ENCODE measurements at places on chromosomes 16 and 17.
A peak's percentile ranks its signal among the peaks of the same experiment; 100 is the strongest.

DNA sequence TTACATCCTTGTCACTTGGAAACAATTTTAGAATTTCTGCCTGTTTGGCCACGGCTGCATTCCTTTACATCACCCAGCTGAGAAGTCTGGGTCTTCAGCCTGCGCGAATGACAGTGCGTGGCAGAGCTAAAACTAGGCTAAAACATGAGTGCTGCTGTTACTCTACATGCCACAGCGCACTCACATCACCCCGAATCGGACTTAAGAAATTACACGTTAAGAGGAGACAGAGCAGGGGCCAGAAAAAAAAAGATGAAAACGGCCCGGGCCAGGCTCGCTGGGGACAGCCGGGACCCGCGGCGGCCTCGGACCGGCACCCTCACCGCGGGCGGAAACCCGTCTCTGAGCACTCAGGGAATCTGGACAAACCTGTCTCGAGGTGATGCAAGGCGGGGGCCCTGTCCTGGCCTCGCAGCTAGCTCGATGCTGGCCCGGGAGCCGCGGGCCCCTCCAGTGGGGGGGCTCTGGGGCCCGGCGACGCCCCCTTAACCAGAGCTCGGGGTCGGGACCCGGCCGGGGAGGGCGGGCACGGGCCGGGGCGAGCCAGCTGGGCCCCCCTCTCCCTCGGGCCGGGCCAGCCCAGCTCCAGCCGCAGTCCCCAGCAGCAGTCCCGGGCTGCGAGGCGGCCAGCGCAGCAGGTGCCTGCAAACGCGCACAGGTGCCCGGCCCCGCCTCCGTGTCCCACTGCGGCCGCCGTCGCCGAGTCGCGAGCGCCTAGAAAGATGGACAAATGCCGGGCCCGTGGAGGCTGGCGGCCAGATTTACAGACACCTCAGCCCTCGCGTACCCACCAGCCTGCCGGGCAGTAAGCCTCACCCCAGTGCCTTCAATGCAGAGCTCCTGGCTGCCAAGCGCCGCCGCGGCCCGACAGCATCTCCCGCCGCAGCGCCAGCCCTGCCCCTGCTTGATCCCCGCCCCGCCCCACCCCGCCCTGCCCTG is at the start of gene AKTIP:
Gene AKTIP (minus strand): TSS at position 879 of the 939 bp plus-strand sequence. CDS start 2,950 bp downstream, outside the sequence.
- peak within 1 kb of the TSS; percentile 97 for H3K4me3 ChIP-seq
- peaks cover 4% of the 10 kb centered on the region for H3K36me3 ChIP-seq
- peak; percentile 25 for DNase-seq
- H3K27ac ChIP-seq = peak within 1 kb of the TSS; percentile 99
- H3K27me3 ChIP-seq = no peaks in the 10 kb centered on the region

GRCh38 chr17:4973256-4974114 is 5.9 kb upstream of the SPAG7 start:
- H3K27ac ChIP-seq = no peak overlapping the region
- H3K27me3 ChIP-seq = no peaks in the 10 kb centered on the region
- H3K4me3 ChIP-seq = no peak overlapping the region
- peaks cover 82% of the 10 kb centered on the region for H3K36me3 ChIP-seq
- DNase-seq = no peak

GRCh38 chr17:17071531-17072360 is 29.5 kb downstream of the MPRIP start:
- DNase-seq = no peak
- H3K27ac ChIP-seq = peak overlapping the region; percentile 32
- H3K4me1 ChIP-seq = no peaks in the 10 kb centered on the region
- peaks cover 35% of the 10 kb centered on the region for H3K36me3 ChIP-seq
- H3K27me3 ChIP-seq = no peaks in the 10 kb centered on the region

DNA sequence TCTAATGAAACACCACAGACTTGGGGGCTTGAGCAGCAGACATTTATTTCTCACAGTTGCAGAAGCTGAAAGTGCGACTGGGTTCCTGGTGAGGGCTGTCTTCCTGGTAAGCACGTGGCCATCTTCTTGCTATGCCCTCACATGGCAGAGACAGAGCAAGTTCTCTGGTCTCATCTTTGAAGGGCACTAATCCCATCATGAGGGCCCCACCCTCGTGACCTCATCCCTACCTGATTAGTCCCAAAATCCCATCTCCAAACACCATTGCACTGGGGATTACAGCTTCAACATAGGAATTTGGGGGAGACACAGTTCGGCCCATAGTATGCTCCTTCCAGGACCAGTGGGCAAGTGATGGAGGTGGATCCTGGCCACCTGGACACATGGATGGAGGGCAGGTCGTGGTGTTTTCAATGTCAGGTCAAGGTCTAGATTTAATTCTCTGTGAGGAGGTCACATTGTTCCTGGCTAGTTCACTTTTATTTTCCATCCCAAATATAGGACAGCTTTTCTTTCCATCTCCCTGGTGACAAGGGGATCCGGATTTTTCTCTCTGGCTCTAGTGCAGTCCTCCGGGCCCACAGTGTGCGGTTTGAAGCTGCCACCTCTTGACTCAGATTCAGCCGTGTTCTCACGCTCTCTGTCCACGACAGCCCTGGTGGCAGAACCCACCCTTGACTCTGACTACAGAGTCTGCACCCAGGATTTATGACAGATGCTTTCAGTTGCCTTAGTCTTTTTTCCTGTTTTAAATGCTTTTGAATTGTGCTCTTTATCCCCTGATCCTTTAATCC is 160.5 kb upstream of the NOL11 start:
- H3K27me3 ChIP-seq = no peaks in the 10 kb centered on the region
- H3K36me3 ChIP-seq = no peaks in the 10 kb centered on the region
- no peak overlapping the region for H3K4me3 ChIP-seq
- DNase-seq = no peak

GRCh38 chr17:76370261-76370993 is 14.0 kb upstream of the SPHK1 start:
- H3K4me1 ChIP-seq = peaks cover 16% of the 10 kb centered on the region
- no peaks in the 10 kb centered on the region for H3K27me3 ChIP-seq
- no peak overlapping the region for H3K4me3 ChIP-seq
- H3K27ac ChIP-seq = no peak overlapping the region
- no peak for DNase-seq
- H3K36me3 ChIP-seq = no peaks in the 10 kb centered on the region

DNA sequence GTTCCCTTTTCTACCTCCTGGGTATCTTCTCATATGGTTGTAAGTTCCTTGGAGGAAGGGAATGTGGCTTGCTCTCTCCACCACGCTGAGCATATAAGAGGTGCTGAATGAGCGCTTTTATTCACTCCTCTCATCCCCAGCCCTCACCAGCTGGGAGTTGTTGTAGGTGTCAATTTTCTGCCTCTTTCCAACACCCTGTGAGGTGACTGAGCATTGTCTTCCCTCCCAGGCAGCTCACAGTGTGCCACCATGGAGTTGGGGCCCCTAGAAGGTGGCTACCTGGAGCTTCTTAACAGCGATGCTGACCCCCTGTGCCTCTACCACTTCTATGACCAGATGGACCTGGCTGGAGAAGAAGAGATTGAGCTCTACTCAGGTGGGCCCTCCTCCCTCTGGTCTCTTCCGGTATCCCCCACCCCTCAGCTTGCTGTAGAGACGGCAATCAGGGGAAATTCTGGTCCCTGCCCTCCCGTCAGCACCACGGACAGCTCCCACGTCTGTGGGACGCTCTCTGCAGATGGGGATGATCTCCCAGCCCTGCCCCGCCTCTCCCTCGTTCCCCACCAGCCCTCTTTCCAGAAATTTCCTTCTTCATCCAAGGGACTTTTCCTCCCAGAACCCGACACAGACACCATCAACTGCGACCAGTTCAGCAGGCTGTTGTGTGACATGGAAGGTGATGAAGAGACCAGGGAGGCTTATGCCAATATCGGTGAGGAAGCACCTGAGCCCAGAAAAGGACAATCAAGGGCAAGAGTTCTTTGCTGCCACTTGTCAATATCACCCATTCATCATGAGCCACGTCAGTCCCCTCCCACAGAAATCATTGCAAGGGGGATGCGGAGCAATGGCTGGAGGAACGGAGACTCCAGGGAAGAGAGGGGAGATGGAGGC is 18.3 kb downstream of the CIITA start:
- H3K27ac ChIP-seq = no peak overlapping the region
- H3K36me3 ChIP-seq = no peaks in the 10 kb centered on the region
- H3K4me1 ChIP-seq = no peaks in the 10 kb centered on the region
- H3K4me3 ChIP-seq = no peak overlapping the region
- H3K27me3 ChIP-seq = no peaks in the 10 kb centered on the region

DNA sequence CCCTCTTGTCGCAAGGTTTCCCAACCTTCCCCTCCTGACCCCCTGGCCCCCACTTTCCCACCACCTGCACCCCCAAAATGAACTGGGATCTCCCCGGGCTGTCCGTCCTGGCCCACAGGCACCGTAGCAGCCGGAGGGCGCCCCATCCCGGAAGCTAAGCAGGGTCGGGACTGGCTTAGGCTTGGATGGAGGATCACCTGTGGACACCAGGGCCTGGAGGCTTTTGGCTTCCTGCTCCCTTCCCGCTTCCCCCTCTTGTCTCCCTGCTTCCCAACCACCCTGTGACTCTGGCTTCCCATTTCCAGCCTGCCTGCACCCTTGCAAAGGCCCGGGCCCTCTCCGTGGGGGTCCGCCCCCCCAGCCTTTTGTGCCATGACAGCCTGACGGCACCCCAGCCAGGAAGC is 2291.3 kb downstream of the TP53TG3F start:
- H3K27me3 ChIP-seq = no peaks in the 10 kb centered on the region
- DNase-seq = no peak
- H3K4me1 ChIP-seq = no peaks in the 10 kb centered on the region
- H3K4me3 ChIP-seq = no peak overlapping the region
- no peaks in the 10 kb centered on the region for H3K36me3 ChIP-seq
- no peak overlapping the region for H3K27ac ChIP-seq

DNA sequence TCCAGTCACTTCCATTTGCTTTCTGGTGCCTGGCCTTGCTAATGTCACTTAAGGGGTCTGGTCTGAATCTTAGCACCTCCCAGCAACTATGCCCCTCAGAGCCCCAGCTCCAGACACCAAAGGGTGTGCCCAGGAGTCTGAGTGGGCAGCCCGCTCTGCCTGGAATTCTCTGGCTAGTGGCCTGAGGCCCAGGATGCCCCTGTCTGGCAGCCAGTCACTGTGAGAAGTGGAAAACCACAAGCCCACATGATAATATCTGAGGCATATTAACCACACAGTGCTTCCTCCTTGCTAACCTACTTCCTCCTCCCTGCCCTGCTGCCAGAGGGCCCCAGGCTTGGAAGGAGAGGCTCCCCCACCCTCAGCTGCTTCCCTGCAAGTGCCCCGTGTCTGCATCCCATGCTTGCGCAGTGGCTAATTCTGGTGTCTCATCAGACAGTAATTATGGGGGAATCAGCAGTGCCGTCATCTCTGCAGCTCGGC is 14.0 kb downstream of the SRCIN1 start:
- peaks cover 36% of the 10 kb centered on the region for H3K4me1 ChIP-seq
- no peak overlapping the region for H3K4me3 ChIP-seq
- no peaks in the 10 kb centered on the region for H3K36me3 ChIP-seq
- DNase-seq = peak; percentile 88
- no peaks in the 10 kb centered on the region for H3K27me3 ChIP-seq

GRCh38 chr17:43660816-43661493 is 767 bp downstream of the MEOX1 start:
- H3K4me1 ChIP-seq = no peaks in the 10 kb centered on the region
- H3K4me3 ChIP-seq = no peak overlapping the region
- no peak overlapping the region for H3K27ac ChIP-seq
- DNase-seq = no peak

GRCh38 chr17:1661045-1661444 is 11.4 kb upstream of the RILP start:
- no peak overlapping the region for H3K4me3 ChIP-seq

DNA sequence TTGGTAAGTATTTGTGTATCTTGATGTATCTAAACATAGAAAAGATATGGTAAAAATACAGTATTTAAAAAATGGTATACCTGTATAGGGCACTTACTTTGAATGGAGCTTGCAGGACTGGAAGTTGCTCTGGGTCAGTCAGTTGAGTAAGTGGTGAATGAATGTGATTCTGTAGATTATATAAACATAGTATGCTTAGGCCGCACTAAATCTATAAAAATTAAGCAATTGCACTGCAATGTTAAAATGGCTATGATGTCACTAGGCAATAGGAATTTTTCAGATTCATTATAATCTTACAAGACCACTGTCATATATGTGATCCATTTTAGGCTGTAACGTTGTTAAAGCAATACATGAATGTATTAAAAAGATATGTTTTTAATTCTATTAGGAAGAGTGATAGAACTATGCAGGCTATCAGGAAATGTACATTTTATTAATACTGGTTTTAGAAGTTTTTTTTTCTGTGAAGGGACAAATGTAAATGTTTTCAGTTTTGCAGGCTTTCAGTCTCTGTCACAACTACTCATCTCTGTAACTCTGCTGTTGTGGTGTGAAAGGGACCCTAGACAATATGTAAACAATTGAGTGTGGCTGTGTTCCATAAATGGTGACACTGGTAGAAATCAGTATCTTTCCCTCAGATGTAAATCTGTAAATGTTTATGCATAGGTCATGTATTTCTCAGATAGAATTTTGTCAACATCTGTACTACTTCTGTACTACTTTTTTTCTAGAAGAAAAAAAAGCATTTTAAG is 10.5 kb downstream of the CBFB start:
- no peak for DNase-seq
- peaks cover 86% of the 10 kb centered on the region for H3K36me3 ChIP-seq
- H3K4me3 ChIP-seq = no peak overlapping the region
- no peak overlapping the region for H3K27ac ChIP-seq
- peaks cover 10% of the 10 kb centered on the region for H3K4me1 ChIP-seq

- peaks cover 34% of the 10 kb centered on the region for H3K36me3 ChIP-seq
- H3K27ac ChIP-seq = no peak overlapping the region
- H3K27me3 ChIP-seq = no peaks in the 10 kb centered on the region
- H3K4me3 ChIP-seq = no peak overlapping the region
- peaks cover 10% of the 10 kb centered on the region for H3K4me1 ChIP-seq
These were observed 15.2 kb downstream of the CHRNB1 start for GRCh38 chr17:7459961-7460545.

- DNase-seq = no peak
- H3K4me3 ChIP-seq = no peak overlapping the region
- no peak overlapping the region for H3K27ac ChIP-seq
- H3K36me3 ChIP-seq = peaks cover 26% of the 10 kb centered on the region
- H3K4me1 ChIP-seq = no peaks in the 10 kb centered on the region
- H3K27me3 ChIP-seq = no peaks in the 10 kb centered on the region
These were observed 59.4 kb downstream of the USP32 start for GRCh38 chr17:60332574-60332973.

DNA sequence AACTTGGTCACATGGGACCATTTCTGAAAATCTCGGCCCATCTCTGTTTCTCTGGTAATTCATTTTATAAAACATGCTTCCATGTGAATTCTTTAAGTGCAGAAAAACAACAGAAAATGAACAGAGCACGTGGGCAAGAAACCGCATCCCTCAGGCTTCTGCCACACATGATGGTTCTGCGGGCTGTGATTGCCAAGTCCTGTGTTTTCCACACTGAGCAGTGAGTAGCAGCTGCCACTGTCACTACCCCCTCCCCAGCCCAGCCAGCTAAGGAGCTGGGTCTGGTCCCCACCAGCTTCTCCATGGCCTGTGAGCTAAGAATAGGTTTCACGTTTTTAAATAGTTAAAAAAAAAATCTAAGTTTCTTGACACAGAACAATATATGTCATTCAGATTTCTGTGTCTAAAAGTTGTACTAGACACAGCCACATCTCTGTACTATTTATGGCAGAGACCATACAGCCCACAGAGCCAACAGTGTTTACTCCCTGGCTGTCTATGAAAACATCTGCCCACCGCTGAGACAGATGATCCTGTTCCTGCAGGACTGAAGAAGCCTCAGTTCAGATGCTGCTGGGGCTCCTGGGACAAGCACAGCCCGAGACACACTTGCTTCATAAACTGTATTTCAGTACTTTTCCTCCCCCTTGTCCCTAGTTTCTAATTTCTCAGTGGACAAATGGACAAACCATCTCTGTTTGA is 41.5 kb downstream of the USP22 start:
- H3K4me1 ChIP-seq = no peaks in the 10 kb centered on the region
- peaks cover 70% of the 10 kb centered on the region for H3K36me3 ChIP-seq
- H3K27ac ChIP-seq = no peak overlapping the region

GRCh38 chr17:67369676-67370075 is 3.3 kb upstream of the PSMD12 start:
- peaks cover 7% of the 10 kb centered on the region for H3K36me3 ChIP-seq
- H3K27me3 ChIP-seq = no peaks in the 10 kb centered on the region
- no peak overlapping the region for H3K4me3 ChIP-seq
- no peak for DNase-seq
- peaks cover 21% of the 10 kb centered on the region for H3K4me1 ChIP-seq

Data from DND-41 (cell line).